ENCODE measurements at places on chromosomes 2 and 18. TPM values are rescaled to one million over a fixed set of nuclear protein-coding genes. Genes with fewer than 3 reads are reported as not detected.
A peak's percentile ranks its signal among the peaks of the same experiment; 100 is the strongest.

Gene SAG
- total RNA-seq, result not detected

Gene DSG2
- total RNA-seq, result 10.9 TPM

Gene TIGD1
- 1.3 TPM for total RNA-seq

Gene DYSF
- 30.0 TPM for total RNA-seq

Gene SULT1C2
- total RNA-seq, result 1.9 TPM

Gene ZNF514
- total RNA-seq, result 6.6 TPM

Gene TMEM247
- not detected for total RNA-seq

Gene TFCP2L1
- total RNA-seq, result 0.30 TPM

Gene AOX1
- 1,212 TPM for total RNA-seq

Gene ERICH2
- total RNA-seq, result 1.5 TPM

Gene ST8SIA5
- 0.23 TPM for total RNA-seq

Gene POTEJ
- not detected for total RNA-seq

Gene TMEM150A
- 20.0 TPM for total RNA-seq

GRCh38 chr2:15822151-15823044 lies 118.0 kb upstream of the MYCN start:
- DNase-seq, result no peak

DNA sequence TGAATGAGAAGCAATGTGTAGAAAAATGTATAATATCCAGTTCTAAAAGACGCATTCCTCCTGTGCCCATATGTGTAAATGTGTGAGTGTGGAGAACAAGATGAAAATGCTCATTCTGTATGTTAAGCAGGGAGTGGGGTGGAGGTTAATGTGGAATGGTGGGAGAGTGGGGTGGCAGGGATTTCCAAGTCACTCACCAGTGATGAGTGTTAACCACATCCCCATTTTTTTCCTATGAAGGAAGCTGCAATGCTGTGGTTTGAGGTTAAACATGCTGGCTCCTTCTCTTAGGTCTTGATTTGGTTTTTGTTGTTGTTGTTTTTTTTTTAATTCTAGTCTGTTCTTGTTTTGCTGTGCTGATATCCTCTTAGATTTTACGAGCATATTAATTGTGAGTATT lies 169.4 kb downstream of the NEDD4L start:
- no peak for DNase-seq

GRCh38 chr2:59018737-59019136 lies 777.6 kb upstream of the FANCL start:
- no peak for DNase-seq

DNA sequence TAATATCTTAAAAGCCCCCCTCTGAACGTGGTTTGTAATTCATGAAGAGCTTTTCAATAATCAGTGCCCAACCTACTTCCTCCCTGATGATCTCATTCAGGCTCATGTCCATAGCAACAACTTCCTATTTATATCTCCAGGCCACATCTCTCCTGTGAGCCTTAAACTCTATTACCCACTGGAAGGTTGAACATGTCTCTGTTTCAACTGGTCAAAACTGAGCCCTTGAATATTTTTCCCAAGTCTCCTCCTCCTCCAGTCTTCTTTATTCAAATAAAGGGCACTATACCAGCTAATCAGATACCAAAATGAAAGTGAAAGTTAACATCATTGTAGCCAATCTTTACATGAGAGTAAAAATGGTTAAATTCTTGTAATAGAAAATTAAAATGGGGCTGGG lies 63.7 kb upstream of the ITGA4 start:
- no peak for DNase-seq

DNA sequence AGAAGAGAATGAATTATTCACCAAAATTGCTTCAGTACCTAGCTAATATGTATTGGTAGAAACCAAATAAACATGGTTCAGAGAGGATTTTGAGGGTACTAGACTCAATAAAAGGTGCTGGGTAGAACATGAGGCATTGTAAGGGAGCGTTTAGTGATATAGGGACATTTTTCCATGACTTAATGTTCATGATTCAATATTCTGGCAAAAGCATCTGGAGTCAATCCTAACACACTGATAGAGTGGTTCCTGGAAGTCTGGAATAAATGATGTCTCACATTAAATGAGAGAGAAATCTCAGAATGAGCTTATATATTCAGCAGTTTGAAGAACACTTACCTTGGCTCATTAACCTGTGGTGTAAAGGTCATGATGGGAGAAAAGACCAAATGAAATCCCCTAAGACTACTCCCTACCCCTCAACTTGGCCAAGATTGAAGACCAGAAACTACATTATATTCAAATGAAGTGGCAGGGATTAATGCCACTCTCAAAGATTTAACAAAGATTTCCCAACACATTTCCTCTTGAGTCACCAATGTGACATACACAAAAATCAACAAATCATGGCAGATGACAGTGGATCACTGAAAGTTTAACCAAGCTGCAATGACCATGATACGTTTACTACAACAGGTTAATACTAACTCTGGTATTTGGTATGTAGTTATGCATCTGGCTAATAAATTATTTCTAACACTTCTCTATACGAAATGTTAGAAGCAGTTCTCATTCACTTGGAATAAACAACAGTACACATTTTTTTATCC lies 309.5 kb downstream of the SATB2 start:
- no peak for DNase-seq

DNA sequence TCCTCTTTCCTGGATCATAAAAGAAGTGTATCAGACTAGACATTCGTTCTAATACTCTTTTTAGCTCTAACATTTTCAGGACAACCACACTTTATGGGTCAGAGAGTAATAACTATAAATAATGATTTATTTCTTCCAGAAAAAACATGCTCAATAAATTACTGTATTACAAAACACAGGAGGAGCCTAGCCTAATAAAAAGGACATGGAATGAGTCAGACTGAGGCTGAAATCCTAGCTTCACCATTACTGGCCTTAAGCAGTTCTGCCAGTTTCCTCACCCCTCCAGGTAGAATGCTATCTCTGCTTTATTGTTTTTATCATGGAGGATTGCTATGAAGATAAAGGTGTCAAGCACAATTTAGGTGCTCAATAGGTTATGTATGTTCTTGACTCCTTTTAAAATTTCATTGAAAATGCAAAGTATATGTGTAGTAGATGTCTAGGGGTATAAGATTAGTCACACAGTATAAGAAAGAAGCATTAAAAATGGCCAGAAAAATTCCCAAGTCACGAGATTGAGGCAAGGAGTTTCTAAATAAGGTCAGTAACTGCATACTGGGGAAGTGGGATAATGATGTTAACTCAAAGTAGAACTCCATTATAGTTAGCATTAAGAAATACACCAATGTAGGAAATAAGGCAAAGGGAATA lies 105.5 kb upstream of the NEUROD1 start:
- DNase-seq, result no peak

GRCh38 chr2:208984376-208985090 lies 439.3 kb upstream of the MAP2 start:
- DNase-seq, result no peak

DNA sequence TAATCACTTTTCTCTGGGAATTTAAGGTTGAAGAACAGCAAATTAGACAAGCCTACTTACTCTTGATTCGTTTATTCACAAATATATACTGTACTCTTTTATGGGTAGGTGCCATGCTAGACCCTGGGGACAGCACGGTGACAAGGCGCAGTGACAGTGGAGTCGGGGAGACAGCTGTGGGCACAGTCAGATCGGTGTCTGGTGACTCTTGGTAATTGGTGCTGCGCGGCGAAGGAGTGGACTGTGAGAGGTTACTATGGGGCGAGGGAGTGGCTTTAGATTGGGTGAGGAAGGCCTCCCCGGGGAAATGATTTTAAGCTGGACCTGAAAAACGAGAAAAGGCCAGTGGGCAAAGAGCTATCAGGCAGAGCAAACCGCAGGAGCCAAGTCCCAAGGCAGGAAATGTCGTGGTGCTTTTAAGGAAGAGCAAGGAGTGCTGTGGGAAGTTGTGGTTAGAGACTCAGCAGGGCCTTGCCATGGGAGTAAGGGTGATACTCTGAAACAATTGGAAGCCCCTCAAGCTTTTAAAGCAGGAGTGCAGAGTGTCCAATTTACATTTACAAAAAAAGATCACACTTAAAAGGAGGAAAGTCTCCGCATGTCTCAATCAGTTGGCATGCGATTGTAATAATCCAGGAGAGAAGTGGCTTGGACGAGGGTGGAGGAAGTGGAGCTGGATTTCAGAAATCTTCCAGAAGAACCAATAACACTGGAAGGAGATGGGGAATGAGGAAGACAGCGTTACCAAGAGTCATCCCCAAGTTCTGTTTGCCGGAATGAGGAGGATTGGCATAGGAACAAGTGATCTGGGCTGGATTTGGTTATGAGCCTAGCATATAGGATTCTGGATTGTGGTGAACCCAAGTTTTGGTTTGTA lies 36.1 kb upstream of the TXNDC2 start:
- DNase-seq, result no peak

DNA sequence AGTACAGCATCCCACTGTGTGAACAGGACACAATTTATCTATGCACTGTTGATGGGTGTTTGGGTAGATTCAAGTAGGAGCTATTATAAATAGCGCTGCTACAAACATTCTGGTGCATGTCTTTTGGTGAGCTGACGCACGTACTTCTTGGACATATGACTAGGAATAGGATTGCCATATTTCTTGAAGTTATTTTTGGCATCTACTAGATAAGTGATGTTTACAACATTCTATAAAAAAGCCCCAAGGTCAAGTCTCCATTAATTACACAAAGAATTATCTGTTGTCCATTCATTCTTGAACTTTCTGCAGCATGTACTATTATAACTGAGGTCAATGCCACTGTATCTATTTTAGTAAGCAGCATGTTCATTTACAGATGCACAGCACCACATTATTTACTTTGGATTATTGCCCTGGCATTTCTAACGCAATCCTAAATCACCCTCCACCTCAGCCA lies 225.5 kb upstream of the TMEM200C start:
- no peak for DNase-seq

- peak; percentile 80 for DNase-seq
Observed at GRCh38 chr2:173402405-173402974, 47.8 kb downstream of the CDCA7 start.

GRCh38 chr2:165305391-165306096 lies 66.3 kb downstream of the SCN2A start:
- no peak for DNase-seq

DNA sequence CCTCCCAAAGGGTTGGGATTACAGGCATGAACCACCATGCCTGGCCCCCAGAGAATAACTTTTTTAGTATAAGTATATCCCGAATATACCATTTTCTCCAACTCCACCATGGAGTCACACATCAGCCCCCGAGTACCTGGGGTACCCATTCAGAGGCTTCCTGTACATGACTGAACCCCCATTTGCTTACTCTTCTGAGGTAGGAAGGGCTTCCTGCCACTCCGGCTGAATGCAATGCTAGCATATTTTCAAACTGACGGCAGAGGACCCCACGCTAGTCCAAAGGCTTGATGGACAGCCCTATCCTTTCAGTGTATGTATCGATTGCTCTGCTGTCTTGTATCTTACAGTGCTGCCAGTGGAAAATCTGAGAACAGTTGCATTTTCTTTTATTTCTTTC lies 220.6 kb upstream of the SH3BP4 start:
- DNase-seq, result no peak

GRCh38 chr2:192123847-192124246 lies 70.9 kb downstream of the TMEFF2 start:
- DNase-seq, result peak; percentile 69

- no peak for DNase-seq
Observed at GRCh38 chr2:42013409-42013808, 34.4 kb upstream of the PKDCC start.
